ENCODE measurements at places on chromosomes 12 and 14.

- DNase-seq: no peak
Observed at GRCh38 chr12:49331380-49332222, 5.4 kb downstream of the C1QL4 start.

DNA sequence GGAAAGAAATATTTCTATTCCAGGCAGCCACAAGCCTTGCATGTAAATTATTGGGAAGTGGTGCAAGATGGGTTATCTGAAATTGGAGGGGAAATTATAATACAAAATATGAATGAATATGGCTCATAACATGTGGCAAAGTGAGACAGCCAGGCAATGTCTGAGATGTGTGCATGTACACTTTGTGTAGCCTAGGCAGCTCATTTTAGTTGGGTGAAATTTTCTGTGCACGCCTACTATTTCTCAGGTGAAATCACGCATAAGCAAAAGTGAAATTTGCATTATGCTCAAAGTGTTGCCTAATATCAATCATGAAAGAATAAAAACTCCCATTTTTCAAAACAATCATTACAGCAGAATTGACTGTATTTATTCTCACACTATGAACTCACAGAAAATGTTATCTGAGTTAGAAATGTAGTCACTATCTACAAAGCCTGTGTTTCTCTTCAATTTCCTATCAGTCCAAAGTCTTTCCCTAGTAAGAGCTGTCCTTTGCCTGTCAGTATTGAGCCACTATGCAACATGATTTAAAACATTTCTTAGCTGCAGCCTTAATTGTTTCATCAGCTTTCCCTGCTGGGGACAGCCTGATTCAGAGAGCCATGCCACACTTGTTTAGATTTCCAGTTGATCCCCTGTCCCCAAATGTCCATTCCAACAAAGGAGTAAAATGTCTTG is 80.7 kb downstream of the EPS8 start:
- DNase-seq: no peak

- no peak for DNase-seq
Observed at GRCh38 chr14:102419716-102420115, 57.0 kb downstream of the TECPR2 start.

DNA sequence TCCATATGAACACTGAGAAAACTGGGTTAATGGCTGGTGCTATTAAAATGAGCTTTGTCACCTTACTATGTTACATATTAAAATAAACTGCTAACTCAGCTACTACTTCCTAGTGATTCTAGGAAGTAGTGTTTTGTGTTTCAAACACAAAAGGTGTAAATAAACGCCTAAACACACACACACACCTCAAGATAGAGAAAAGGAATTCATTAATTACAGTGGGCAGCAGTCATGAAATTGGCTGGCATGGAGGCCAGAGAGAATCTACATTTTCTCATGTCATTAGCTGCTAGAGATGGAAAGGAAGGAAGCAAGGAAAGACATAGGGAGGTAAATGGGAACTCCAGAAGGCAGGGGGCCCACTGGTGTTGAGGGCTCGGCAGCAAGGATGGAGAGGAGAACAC is 787 bp upstream of the PRMT5 start:
- DNase-seq: no peak

DNA sequence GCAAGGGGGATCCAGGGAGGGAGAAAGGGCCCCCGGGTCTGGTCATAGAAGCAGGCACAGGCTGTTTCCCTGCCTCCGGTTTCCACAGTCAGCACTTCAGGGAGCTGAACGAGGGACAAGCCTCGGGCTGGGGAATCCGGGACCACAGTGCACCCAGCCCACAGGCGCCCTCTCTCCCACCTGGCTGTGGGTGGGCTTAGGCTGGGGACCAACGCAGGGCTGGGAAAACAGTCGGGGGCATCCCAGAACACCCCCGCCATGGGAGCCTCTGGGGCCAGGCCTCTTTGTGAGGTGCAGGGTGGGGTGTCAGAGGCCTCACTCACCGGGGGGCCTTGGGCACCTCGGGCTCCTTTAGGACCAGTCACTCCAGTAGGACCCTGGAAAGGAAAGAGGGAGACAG is 16.3 kb downstream of the TMEM106C start:
- no peak for DNase-seq

DNA sequence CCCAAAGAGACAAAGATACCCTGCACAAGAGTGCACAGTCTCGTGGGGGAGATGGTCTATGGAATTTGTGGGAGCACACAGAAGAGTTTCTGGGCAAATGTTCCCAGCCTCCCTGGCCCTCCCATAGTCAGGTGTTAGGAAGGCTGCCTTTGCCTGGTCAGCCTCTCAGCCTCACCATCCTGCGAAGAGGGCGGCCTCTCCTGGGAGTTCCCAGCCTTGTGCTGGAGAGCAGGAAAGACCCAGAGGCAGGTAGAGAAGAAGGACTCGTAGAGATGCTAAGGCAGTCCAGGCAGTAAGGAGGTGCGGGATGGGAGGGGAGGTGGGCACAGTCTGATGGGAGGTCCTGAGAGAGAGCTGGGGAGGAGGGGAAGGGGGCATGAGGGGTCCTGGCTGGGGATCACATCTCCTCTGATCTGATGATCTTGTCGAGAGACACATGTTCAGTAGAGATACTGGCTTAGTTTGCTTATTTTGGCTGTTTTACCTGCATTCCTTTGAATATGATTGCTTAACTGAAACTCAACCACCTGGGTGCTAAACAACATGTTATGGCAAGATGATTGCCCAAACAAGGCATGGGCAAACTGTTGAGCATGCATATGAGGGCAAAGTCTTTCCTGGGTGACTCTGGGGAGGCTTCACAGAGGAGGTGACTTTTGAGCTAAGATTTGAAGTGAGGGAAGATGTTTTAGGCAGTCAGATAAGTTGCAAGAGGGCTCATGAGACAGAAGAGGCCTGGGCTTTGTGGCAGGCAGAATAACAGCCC is 10.5 kb downstream of the SERPINA6 start:
- no peak for DNase-seq

DNA sequence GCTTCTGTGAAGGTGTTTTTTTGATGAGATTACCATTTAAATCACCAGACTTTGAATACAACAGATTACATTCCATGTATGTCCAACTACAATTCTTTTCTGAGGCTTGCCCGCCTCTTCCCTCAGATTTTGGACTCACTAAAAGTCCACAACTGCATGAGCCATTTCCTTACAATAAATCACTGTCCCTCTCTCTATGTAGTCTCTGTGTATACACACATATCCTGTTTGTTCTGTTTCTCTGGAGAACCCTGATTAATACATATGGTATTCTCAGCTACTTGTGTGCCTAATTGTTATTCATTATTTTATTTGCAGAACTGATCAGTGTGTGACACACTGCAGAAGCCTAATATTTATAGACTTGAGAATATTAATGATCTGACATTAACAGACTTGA is 2.4 kb upstream of the MIPOL1 start:
- DNase-seq: no peak

Measured in KG1 (cell line).